Fibroblast of upper back skin (primary cell): ENCODE measurements at places on chromosomes 16 and 17.

GRCh38 chr17:18994631-18995030 lies 9.9 kb downstream of the FAM83G start:
- DNase-seq: no peak

DNA sequence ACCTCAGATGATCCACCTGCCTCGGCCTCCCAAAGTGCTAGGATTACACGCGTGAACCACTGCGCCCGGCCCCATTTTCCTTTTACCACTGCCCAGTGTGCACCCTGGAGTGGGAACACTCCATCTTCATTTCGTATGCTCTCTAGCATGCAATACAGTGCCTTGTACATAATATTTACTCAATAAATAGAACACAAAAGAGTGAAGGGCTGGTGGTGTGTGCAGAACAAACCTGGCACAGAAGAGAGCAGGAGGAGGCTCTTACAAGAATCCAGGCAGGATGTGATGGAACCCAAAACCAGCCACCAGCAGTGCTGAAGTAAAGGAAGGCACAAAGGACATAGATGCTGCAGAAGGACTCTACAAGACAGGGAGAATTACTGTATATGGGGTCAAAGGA lies 7.3 kb downstream of the KRT37 start:
- DNase-seq: no peak

GRCh38 chr16:51773071-51773890 lies 622.2 kb upstream of the SALL1 start:
- no peak for DNase-seq

- DNase-seq: peak; percentile 31
These were observed 120.9 kb downstream of the MRM1 start for GRCh38 chr17:36722121-36722902.

- DNase-seq: no peak
These were observed 23.7 kb downstream of the OR1D5 start for GRCh38 chr17:3039736-3040135.

DNA sequence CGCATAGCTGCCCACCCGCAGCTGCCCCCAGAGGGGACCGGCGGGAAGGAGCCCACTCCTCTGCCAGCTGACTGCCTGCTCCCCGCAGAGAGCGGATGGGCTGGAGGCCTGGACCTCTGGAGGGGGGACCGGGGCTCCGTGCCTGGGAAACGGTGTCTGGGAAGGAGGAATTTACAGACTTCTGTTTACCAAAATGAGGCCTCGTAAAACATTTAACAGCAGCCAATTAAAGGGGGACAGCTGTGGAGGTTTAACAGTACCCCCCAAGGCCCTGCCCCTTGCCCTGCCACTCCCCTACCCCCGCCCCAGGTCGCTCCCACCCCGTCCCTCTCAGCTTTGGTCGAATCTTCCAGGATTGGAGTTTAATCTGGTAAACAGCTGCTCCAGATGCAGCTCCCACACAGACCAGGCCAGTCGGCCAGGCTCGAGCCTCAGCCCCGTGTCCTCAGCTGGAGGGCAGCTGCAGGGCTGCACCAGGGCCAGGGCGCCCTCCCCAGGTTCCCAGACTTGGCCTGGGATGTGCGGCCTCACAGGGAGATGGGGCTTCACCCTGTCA lies 41.1 kb downstream of the BAHCC1 start:
- no peak for DNase-seq

DNA sequence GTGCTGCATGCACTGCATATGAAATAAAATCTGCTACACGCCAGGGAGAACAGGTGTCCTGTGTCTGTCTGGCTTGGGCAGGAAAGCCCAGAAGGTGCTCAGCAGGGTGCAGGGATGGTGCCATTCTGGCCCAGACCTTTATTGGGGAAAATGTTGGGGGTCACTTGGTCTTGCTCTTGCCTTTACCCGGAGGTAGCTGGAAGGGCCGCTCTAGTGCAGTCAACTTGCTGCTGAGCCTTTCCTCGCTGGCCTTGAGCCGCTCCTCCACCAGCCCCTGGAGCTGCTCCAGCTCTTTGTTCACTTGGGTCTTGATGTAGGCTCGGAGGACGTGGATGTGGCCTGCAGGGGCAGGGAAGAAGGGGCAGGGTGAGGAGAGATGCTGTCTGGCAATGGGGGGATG lies 4.5 kb downstream of the CFAP119 start:
- no peak for DNase-seq

DNA sequence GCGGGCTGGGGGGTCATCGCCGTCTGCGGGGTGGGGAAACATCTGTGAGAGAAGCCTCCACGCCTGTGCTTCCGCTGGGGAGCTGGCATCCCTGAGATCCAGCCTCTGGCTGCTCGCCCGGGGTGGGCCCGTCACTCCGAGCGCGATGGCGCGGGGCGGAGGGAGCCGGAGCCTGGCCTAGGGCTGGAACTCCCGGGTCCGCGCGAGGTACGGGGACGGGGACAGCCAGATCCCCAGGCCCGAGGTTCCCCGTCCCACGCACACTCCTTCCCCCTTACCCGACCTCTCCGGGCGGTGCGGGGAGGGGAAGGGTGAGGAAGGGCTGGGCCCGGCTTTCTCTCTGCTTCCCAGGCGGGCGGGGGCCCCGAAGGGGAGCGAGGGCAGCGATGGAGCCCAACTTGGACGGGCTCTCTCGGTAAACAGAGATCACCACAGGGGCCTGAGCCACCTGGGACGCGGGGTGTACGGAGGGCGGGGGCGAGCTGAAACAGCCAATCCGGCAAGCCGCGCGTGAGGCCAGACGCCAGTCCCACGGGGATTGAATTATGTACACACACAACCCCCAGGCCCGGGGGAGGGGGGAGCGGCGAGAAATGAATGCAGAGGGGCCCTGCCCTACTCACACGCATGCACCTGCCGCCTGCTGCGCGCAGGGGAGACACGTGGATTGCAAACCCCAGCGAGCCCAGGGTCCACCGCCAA lies at the start of gene SLC16A11:
TSS of gene SLC16A11 (minus strand) at position 596 of the 702 bp plus-strand sequence. CDS start at position 17, 579 bp downstream.
- DNase-seq: peak; percentile 30

GRCh38 chr16:84331998-84332780 lies 36.1 kb upstream of the ATP2C2 start:
- DNase-seq: no peak

GRCh38 chr16:15650698-15651171 lies 690 bp downstream of the NDE1 start:
- DNase-seq: no peak

GRCh38 chr17:77304051-77304745 lies 163.4 kb downstream of the SEC14L1 start:
- DNase-seq: peak; percentile 39

- no peak for DNase-seq
These were observed 164.6 kb upstream of the C17orf78 start for GRCh38 chr17:37211136-37211535.

GRCh38 chr17:28657756-28658155 lies 4.0 kb downstream of the SDF2 start:
- no peak for DNase-seq

- no peak for DNase-seq
These were observed 28.2 kb downstream of the FCSK start for GRCh38 chr16:70482624-70483023.

DNA sequence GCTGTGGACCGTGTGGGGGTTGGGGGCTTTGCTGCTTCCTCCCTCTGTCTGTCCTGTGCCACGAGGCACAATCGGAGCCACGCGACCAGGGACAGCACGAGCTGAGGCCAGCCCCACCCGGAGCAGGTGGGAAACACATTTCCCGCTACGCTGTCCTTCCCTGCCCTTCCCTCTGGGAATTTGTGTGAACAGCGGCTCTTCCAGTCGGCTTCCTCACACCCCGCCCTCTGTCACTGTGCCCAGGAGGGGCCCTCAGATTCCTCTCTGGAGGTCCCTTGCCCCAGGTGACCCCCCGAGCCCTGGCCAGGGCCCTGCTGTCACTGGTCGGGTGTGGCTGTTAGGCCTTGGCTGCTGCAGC lies 19.6 kb downstream of the SPIRE2 start:
- no peak for DNase-seq

DNA sequence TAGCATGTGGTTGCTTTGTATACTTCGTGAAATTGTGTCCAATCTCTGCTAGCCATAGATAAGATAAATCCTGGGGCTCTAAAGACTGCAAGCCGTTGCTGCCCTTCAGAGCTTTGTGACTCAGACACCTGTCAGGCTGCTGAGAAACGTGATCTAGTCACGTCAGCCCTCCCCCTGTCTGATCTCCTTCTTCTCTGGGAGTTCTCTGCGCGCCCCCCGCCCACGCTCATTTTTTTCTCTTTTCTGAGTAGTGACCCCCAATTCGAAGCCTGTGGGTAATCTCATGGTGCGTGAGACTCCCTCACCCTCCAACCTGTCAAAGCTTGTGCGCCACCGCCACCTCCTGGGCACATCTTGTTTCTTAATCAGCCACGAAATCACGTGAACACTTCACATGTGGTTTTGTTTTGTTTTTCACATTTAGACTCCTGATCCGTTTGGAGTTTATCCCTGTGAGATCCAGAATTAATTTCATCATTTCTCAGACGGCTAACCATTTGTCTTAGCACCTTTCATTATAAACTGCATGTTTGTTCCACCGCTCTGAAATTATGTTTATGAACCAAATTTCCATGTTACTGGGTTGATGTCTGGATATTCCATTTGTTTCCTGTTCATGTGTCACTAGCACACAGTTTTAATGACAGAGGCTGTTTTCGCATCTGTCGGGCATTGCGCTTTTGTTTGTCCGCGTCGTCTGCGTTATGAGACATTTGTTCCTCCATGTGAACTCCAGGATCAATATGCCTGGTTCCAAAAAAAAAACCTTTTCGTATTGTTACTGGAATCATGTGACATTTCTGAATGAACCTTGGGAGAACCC lies 977 bp upstream of the ZNF778 start:
- peak; percentile 70 for DNase-seq
